Inflammatory macrophage treated with lipopolysaccharide for 1 hour (primary cell): ENCODE measurements at places on chromosomes 2 and 18.

DNA sequence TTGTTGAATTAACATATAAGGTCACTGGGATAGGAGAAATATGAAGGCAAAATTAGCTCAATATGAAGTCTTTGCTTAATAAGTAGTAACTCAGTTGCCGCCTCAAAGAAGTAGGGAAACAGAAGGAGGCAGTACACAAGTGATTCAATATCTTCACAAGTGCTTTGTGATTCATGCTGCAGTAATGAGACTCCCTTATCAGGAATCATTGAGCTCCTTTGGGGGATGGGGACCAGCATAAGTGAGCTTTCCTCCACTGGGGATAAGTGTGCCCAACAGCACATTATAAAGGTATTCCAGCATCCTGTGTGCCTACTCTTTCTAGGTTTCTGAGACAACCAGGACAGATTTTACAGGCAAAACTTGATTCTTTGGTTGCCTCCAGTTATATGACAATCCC lies 323.4 kb upstream of the UBE2E3 start:
- DNase-seq: no peak

GRCh38 chr2:127508023-127508630 lies 18.2 kb downstream of the IWS1 start:
- DNase-seq: no peak

- DNase-seq: no peak
Observed at GRCh38 chr2:13522096-13522495, 805.4 kb downstream of the TRIB2 start.

DNA sequence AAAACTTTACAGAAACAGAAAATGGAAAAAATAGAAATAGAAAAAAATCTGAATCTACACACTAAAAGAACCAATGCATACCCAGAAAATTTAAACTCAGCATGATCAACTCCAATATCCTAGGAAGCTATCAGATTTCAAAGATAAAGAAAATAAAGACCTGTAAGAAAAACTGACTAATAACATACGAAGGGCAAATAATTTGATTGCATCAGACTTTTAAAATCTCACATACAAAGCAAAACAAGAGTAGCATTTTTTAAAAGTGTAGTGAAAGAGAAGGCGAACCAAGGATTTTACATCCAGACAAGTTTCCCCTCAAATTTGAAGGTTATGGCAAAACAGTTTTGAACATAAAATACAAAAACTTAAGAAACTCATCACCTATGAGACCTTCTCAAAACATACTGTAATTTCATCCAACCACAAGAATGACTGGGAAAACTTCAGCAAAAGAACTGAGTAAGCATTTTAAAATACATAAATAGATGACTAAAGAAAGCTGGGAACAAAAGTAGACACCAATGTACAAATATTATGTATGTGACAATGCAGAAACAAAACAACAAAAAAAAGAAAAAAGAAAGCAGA lies 54.8 kb downstream of the NBAS start:
- no peak for DNase-seq

DNA sequence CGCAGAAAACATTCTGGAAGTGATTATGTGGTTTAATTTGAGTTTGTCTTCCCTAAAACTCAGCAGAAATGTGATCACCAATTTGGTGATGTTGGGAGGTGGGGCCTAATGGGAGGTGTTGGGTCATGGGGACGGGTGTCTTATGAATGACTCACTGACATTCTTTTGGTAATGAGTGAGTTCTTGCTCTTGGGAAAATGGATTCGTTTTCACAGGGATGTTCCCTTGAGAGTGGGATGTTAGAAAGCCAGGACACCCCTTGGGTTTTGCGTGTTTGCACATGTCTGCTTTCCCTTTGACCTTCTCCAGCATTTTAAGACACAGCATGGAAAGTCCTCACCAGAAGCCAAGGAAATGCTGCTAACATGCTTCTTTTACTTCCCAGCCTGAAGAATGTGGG lies 321.5 kb upstream of the NT5C1B start:
- DNase-seq: no peak

GRCh38 chr2:34545486-34546136 lies 946.5 kb upstream of the FAM98A start:
- DNase-seq: no peak

DNA sequence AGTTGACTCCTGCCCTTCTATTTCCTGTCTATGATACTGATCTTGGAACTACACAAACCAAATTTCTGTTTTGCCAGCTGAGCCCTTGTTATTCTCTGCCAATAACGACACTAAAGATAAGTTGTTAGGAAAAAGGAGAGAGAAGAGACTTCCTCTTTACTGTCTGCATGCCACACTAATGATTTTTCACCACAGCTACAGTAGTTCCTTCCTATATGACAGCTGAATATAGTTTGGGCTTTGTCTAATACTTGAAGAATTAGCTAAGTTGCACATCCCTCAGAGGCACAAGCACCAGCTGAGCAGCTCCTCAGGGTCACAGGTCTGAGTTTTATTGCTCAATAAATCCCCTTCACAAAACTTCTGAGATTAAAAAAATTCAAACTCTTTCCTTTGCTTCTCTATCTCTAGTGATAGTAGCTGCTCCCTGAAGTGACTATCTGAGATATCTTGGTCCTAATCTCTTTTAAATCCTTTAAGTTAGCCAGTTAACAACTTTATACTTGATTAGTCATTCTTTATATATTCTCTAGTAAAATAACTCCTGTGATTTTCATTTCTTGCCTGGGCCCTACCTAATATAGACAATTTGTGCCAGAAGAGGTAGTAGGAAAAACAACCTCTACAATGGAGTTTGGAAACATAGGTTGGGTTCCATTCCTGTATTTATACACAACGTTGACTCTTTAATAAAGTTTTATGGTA lies 253.0 kb upstream of the CNTNAP5 start:
- DNase-seq: no peak

GRCh38 chr2:189540551-189540950 lies 40.0 kb downstream of the SLC40A1 start:
- no peak for DNase-seq

- DNase-seq: no peak
Observed at GRCh38 chr2:222899413-222900181, 38.8 kb downstream of the ACSL3 start.

GRCh38 chr2:74552914-74553811 lies 579 bp downstream of the LOXL3 start:
- no peak for DNase-seq

DNA sequence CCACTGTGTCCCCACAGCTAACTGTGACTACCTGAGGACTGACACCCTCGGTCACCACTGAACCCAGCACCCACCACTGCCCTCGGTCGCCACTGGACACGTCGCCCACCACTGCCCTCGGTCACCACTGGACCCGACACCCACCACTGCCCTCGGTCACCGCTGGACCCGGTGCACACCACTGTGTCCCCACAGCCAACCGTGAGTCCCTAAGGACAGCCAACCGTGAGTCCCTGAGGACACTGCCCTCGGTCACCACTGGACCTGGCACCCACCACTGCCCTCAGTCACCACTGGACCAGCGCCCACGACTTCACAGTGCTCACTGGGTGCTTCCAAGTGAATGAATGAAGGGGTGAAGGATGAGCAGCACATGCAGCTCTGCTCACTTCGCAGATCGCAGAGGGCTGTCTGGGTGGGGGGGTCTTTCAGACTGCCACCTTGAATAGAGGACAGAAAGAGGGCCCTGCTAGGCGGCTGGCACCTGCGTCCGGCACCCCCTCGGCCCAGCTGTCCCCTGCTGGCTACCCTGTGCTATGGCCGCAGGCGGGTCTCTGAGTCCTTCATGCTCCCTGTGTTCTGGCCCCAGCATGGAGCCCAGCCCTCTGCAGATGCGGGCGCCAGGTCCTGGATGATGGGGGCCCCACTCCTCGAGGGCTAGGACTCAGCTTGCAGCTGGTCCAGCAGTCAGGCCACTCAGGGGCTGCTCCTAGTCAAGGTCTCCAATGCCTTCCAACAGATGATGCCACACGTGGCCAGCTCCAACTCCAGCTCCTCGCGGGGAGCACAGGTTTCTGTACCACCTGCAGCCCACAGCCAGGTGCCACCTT lies 51.4 kb upstream of the GPC1 start:
- DNase-seq: no peak

GRCh38 chr2:42879913-42880737 lies 87.7 kb upstream of the HAAO start:
- no peak for DNase-seq

GRCh38 chr2:73822276-73822675 lies 6.5 kb upstream of the STAMBP start:
- DNase-seq: peak; percentile 19

DNA sequence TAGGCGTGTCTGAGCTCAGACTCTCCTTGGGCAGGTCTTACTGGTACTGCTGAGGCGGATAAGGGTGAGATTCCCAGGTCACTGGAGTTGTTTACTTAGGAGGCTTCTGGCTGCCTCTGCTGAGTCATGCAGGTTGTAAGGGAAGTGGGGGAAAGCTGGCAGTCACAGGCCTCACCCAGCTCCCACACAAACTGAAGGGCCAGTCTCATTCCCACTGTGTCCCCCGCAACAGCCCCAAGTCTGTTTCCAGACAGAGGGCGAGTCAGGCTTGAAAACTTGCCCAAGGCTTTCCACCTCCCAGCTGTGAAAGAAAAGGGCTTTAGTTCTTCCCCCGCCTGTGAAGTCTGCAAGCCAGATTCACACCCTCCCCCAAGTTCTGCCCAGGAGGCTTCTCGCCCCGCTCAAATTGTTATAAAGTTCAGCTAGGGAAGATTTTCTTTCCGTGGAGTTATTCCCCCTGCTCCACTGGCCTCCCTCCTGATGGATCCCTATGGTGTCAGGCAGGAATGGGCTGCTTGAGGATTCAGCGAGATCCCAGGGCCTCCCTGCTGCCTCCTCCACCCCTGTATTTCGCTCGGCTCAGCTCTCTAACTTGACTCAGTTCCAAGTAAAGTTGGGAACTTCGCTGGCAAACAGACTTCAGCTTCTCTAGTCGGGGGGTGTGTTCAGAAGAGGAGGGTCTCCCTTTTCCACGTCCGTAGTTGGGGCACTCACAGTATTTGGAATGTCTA lies 248.6 kb downstream of the NR4A2 start:
- DNase-seq: no peak

DNA sequence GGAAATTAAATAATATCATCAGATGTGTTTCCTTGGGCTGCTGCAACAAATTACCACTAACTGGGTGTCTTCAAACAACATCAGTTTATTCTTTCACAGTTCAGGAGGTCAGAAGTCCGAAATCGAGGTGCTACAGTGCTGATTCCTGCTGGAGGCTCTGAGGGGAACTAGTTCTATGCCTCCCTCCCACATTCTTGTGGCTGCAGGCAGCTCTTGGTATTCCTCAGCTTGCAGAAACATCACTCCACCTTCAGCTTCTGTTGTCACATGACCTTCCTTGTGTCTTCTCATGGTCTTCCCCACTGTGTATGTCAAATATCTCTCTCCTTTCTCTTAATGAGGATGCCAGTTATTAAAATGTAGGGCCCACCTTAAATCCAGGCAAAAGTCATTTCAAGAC lies 29.3 kb upstream of the DCC start:
- DNase-seq: no peak

- DNase-seq: no peak
Observed at GRCh38 chr2:54422072-54422581, 34.0 kb upstream of the SPTBN1 start.

GRCh38 chr2:126932529-126932928 lies 33.8 kb downstream of the TEX51 start:
- DNase-seq: no peak

GRCh38 chr2:75589391-75590105 lies 28.8 kb upstream of the EVA1A start:
- no peak for DNase-seq

- DNase-seq: no peak
Observed at GRCh38 chr2:179036353-179036905, 13.5 kb downstream of the CCDC141 start.

DNA sequence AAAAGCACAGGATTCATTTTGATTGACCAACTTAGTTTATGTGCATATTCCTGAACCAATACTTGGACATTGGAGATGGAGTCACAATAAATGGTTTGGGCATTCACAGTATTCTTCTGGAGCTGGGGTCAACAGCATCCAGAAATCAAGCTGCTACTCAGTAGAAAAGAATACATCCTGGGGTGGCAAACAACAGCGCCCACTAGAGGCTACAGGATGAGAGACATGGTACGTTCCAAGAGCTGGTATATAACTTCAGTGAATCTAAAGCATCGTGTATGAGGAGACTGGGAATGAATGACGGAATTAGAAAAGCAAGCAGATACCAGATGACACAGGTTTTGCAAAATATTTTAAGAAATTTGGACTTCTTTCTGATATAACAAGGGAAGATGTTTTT lies 142.9 kb upstream of the FIGN start:
- no peak for DNase-seq

GRCh38 chr2:11342551-11343367 lies 1.7 kb downstream of the ROCK2 start:
- peak; percentile 56 for DNase-seq

DNA sequence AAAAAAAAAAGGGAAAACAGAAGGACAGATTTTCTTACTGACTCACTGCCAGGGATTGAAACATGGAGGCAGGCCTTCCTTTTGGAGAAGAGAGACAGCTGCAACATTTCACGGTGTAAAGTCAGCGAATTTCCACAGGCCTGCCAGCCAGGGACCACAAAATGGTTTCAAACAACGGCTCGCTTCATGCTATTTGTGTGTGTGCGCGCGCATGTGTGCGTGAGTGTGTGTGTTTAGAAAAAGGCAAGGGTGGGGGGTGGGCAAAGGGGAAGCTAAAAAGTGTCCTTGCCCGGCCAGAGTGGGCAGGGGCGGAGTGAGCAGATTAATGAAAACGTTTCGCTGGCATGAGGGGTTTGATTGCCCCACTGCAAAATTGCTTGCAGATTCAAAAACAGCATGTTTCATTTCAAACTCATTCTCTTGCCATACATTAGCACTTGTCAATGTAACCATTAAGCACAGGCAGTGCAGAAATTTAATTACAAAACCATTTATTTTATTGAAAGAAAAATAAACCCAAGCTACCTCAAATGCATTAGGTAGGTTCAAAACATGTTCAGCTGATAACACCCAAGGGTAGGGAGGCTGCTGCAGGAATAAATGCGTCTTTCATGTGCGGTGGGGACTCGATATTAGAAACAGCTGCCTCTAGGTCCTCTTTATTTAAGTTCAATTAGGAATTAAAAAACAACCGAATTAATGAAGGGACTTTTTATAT lies 182.1 kb upstream of the SIX2 start:
- DNase-seq: no peak

- no peak for DNase-seq
Observed at GRCh38 chr2:107418708-107419107, 408.0 kb upstream of the RGPD4 start.

DNA sequence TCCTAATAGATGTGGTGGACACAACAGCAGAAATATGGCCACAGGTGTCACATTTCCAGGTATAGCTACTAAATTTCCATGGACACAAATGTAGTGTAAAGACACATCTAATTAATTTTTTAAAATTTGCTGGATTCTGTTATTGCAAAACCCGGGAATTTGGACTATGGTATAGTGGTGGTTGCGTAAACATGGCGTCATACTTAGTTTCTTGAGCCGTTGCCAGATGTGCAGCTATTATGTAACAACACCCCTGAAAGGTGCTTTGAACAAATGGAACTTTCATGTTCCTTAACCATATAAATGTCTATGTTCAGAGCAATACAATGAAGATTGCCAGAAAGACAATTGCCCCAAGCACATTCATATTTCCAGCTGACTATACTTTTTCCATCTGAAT lies 85.9 kb downstream of the HRH4 start:
- peak; percentile 73 for DNase-seq
